ENCODE measurements at places on chromosomes 12 and 14.

DNA sequence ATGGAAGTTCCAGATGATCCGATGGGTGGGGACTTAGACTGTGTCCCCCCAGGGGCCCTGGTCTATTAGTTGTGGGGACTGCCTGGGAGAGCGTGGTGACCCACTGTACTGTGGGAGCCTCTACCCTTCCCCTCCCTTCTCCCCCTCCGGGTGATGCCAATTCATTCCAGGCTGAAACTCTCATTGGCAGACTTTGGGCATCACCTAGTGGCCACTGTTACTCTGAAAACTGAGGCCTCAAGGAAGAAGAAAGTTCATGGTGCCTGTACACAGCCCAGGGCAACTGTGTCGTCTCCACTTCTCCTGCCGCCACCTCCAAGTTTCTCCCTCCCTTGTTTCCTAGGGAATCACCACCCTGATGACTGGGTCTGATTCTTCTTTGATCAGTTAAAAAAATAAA, 173.6 kb upstream of the ALG10B start:
- DNase-seq: no peak

- DNase-seq: no peak
Observed at GRCh38 chr12:1102115-1102514, 111.1 kb downstream of the ERC1 start.

- no peak for DNase-seq
Observed at GRCh38 chr12:18462442-18462841, 201.1 kb downstream of the PIK3C2G start.

- no peak for DNase-seq
Observed at GRCh38 chr12:39369756-39370155, 73.2 kb downstream of the KIF21A start.

DNA sequence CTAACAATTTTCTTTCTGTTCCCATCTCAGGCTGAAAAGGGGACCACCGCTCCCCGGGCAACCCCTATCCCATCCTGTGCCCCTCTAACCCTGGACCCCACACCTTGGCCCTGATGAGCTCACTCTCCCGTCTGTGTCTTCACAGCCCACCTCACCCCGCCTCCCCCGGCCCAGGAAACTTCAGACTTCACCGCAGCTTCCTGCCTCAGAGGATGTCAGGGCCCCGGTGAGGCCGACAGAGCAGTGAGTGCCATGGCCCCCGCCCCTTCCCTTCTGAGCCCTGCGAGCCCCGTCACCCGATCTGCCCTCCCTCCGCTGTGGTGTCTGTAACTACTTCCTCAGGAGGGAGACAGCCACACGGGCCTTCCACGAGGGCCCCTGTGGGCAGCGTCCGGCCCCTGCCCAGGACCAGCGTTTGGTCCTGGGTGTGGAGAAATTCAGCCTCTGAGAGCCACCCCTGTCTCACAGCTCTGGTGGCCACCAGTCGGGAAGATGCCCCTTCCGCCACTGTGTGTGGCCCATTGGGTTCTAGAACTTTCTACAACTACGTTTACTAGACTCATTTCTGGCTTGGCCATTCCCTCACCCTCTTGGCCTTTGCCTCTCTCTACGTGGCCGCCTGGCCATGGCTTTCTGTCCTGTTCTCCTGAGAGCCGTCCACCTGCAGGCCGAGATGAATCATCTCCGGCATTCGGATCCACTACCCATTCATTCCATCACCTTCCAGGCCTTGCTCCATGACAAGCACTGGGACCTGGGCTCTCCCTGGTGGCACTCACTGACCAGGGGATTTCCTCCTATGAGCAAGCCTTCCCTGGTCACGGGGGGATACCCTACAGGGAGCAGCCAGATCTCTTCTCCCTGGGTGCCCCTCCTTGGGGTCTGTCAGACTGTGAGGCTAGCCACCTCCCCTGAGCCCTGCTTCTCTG, 3.4 kb downstream of the RHOF start:
- no peak for DNase-seq

- peak; percentile 27 for DNase-seq
Observed at GRCh38 chr12:130497991-130498390, 160.3 kb downstream of the PIWIL1 start.

- DNase-seq: no peak
Observed at GRCh38 chr12:112183141-112184021, 58.0 kb downstream of the TRAFD1 start.

DNA sequence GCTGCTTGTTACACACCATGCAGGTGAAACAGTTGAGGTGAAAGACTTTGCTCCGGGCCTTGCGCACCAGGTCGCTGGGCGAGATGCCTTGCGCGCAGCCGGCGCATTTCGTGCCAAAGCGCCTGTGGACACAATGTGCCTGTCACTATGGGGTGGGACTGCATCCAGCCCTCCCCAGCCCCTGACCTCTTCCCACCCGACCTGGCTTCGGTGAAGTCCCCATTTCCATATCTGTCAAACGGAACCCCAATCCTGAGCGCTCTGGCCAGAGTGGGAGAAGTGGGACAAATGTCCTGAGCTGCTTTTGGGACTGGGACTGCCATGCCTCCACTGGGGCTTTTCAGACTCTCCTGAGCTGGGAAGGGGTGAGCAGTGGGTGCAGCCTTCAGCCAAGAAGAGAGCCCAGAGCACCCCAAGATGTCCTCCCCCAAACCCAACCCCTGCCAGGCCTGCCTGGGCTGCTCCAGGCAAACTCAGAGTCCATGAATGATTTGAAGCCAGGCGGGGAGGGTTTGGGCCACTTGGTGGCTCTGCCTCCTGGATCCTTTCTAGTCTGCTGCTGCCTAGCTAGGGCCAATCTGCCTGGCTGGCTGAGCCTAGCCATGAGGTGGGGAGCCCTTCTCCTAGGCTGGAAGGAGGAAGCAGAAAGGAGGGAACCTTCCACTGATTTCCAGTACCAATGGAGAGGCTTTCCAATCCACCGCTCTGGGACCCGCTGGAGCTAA, 2.3 kb downstream of the LHX5 start:
- no peak for DNase-seq

Measured in RKO (cell line).